Fibroblast of the aortic adventitia (primary cell): ENCODE measurements at places on chromosomes 7 and 10.
A peak's percentile ranks its signal among the peaks of the same experiment; 100 is the strongest.

DNA sequence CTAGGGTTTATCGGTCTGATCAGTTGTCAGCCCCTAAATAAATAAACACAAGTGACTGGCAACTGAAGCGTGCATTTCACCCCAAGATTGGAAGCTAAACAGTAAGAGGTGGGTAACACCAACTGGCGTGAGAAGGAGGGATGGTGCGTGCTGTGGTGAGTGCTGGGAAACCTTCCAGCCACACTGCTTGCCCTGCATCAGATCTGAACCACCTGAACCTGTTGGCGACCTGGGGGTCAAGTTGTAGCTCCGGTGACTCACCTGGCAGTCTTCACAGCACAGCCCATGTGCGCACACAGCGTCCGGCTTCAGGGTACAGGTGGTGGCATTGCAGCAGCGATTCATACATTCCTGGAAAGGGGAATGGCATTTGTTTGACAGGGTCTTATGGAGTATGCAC, 170.1 kb downstream of the FANK1 start:
- DNase-seq: no peak

GRCh38 chr7:135980012-135980551, 2.9 kb upstream of the MTPN start:
- peak; percentile 61 for DNase-seq

- DNase-seq: no peak
These were observed 26.5 kb upstream of the BET1 start for GRCh38 chr7:94030634-94031033.

- no peak for DNase-seq
These were observed 180.3 kb downstream of the CCDC71L start for GRCh38 chr7:106480616-106481031.

DNA sequence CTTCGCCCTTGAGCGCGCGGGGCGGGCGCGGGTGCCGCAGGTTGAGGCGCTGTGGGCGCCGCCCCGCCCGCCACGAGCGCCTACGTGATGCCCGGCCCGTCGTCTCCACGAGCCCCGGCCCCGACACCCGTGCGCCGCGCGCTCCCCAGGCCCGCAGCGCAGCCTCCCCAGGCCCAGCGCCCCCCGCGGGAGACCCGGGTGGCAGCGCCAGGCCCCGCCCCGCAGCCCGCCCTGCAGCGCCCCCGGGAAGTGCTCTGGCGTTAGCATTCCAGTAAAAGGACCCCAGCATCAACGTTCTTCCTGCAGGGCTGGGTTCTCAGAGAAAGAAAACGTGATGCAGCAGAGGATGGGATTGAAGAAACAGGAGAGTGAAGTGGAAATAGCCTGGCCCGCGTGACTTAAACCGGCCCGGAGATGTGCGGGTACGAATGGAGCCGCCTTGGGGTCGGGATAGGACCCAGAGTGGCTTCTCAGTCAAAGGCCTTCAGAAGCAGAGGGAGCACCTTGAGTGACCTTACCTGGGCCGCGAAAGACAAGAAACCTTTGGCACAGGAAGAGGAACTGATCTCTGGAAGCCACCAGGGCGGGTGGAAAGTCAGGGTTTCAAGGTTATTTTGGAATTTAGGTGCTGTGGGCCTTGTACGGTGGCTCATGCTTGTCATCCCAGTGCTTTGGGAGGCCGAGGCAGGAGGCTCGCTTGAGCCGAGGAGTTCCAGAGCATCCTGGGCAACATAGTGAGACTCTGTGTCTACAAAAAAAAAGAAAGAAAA, 1.8 kb downstream of the PFKP start:
- DNase-seq: no peak

DNA sequence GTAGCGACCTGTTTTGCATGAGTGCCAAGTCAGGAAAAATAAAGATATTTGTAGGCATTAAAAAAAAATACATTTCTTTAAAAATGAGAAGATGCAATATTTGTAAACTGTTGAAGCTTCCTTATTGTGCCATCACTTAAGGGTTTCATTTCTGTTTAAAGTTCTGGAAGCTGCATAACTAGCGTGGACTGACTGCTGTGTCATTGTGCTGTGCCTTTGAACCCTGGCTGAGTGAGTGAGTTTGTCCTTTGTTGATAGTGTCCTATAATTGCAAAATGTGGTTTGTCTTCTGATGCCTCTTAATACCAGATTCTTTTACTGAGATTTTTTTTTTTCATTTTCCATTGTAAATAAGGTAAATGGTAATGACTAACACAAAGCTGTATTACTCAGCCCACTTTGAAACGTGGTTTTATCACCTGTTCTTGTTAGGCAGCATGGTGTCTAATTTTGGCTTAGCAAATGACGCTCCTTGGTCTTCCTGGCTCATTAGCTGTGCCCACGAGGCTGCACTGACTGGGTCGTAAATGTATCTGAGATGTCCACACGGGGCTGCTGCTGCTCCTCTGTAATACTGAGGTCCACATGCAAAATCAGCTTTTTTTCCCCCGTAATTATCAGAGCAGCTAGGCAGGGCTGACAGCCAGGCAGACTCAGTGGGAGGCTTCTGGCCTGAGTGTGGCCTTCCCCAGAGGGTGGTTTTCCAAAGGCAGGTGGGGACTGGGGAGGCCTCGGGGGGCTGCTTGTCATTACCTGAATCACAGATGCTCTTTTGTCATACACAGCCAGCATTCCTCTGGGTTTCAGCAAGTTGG, 14.8 kb downstream of the ZSCAN25 start:
- DNase-seq: peak; percentile 32

- no peak for DNase-seq
These were observed 74.1 kb upstream of the UNC5B start for GRCh38 chr10:71138166-71138830.

DNA sequence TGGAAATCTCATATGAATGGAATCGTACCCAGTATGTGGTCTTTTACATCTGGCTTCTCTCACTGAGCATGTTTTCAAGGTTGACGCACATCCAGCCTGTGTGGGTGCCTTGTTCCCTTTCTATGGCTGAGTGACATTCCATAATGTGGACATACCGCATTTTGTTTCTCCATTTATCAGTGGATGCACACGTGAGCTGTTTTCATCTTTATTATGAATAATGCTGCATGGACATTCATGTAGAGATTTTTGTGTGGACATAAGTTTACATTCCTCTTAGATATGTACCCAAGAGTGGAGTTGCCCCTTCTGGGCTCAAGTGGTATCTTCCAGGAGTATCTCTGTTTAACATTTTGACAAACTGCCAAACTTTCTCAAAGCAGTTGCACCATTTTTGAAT, 1.3 kb upstream of the SCART1 start:
- no peak for DNase-seq

GRCh38 chr10:25616903-25617592, 317.0 kb upstream of the MYO3A start:
- no peak for DNase-seq

DNA sequence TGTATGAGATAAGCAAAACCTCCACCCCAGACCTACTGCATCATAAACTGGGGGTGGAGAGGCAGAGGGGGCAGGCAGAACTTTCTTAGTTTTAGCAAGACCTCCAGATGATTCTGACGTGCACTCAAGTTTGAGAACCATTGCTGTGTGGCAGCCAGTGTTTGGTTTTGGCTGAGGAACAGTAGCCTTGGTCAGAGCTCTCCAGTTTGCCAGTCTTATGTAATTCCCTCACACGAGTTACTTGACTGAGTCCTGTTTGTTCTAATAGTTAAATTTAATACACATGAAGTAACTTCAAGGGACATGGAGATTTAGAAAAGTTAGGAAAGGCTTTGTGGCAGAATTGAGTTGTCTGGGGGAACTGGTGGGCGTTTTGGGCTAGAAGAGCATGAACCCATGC, 38.5 kb downstream of the GARS1 start:
- no peak for DNase-seq

DNA sequence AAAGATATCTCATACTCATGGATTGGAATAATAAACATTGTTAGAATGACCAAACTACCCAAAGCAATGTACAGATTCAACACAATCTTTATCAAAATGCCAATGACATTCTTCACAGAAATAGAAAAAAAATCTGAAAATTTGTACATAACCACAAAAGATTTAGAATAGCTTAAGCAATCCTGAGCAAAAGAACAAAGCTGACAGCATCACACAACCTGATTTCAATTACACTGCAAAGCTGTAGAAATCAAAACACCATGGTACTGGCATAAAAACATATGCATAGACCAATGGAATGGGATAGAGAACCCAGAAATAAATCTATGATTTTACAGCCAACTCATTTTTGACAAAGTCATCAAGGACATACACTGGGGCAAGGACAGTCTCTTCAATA, 130.0 kb upstream of the TMEM72 start:
- DNase-seq: peak; percentile 32

DNA sequence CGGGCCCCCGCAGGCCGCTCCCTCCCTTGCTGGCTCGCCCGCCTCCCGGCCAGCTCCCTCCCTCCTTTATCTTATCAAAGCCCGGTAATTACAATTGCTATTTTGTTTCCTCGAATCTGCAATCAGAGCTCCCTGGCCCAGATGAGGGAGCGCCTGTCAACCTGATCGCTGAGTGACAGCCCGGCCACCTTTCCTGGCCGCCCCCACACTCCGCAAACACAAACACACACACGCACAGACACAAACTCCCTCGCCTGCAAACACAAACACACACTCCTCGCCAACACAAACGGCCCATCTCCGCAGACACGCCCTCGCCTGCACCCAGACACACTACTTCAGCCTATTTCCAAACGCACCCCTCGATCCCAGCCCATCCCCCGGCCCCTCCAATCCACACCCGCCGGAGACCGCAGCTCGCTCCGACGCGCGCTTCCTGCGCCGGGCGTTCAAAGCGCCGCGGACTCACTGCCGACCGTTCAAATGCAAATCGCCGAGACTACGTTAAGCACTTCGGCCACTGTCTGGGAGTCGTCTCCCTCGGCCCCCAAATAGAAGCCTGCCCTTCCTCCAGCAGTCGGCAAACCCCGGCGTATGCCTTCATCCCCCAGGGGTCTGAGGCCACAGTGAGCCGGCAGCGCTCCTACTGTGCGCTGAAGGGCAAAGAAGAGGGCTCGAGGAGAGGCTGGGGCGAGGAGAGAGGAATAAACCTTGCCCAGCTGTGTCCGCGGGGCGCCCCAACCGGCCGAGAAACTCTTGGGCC, 3.0 kb upstream of the FGF8 start:
- DNase-seq: peak; percentile 15

- no peak for DNase-seq
These were observed 4.9 kb upstream of the ADGRA1 start for GRCh38 chr10:133082685-133083421.

- no peak for DNase-seq
These were observed 866.3 kb upstream of the LRRN3 start for GRCh38 chr7:110224643-110225042.

- no peak for DNase-seq
These were observed 561.1 kb upstream of the STEAP1 start for GRCh38 chr7:89593125-89593524.

DNA sequence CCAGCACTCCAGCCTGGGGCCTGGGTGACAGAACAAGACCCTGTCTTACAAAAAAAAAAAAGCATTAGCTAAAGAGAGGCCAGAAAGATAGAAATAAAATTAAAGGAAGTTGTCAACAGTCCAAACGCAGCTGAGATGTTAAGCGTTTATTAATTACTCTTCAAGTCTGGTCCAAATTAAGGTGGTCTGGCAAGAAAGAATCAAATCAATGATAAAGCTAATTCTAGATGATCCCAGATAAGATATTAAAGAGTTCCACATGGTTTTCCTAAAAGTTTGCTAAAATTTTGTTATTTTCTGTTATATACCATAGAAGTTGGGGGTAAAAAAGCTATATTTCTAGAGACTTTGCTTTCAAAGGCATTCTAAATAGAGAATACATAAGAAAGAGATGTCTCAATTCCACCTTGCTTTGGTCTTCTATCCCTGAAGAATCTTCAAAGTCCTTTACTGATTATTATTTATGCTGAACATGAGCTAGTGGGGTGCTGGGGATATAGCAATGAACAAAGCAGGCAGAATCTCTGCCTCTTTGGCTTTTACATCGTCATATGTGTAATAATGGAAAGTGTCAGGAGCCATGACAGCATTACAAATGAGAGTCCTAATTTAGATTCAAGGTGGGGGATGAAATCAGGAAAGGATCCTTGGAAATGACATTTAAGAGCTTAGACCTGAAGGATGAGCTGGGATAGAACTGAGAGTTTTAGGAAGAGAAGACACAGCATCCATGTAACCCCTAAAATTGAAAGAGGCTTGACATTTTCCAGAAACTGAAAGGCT, 23.4 kb downstream of the FRA10AC1 start:
- no peak for DNase-seq

GRCh38 chr7:38561166-38561565, 70.0 kb downstream of the AMPH start:
- no peak for DNase-seq

- no peak for DNase-seq
These were observed 717.0 kb upstream of the MBL2 start for GRCh38 chr10:53489335-53490182.

- DNase-seq: no peak
These were observed 20.0 kb upstream of the SDK1 start for GRCh38 chr7:3280946-3281656.

- DNase-seq: peak; percentile 18
These were observed 28.9 kb downstream of the MAT1A start for GRCh38 chr10:80260295-80261243.

DNA sequence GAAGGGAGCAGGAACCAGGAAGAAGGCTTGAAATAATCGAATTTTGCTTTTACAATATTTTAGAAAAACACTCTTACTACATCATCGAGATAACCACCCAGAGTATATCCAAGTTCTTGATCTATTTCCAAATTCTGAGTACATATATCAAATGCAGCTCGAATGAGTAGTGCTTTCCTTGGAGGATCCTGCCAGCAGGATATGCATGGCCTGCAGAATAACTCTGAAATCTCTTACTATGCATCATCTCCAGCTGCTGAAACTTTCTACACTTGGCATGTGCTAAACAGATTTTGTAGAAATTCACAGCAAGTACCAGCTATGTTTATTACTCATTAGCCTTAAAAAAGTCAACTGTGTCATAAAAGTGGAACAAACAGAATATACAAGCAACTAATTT, 44.0 kb upstream of the ANK3 start:
- peak; percentile 95 for DNase-seq

- DNase-seq: no peak
These were observed 536.8 kb upstream of the NRP1 start for GRCh38 chr10:33871061-33871956.

DNA sequence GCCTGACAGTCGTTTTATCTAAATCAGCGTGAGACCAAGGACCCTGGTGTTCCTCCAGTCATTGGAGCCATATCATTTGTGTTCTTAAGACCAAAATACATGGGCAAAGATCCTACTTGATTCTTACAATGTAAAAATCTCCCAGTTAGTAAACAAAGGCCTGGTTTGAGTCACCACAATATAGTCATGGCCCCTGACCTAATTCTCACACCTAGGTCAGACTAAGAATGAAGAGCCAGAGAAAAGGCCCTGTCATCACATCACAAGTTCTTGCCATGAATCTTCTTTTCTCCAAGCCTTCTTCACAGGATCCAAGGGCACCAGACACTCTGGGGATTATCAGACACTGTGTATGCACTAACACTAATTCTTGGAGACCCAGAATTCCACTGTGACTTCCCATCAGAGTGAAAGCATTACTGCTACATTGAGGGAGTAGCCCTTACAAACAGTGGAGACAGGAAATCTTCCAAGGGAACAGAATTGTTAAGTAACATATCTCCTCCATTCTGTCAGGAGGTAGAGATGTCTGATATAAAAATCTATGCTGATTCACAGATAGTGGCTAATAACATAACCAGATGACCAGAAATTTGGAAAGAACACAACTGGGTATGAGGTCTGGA, 7.6 kb upstream of the ERVW-1 start:
- DNase-seq: peak; percentile 12
